Kidney epithelial cell (primary cell): ENCODE measurements at places on chromosomes 2 and 18.

DNA sequence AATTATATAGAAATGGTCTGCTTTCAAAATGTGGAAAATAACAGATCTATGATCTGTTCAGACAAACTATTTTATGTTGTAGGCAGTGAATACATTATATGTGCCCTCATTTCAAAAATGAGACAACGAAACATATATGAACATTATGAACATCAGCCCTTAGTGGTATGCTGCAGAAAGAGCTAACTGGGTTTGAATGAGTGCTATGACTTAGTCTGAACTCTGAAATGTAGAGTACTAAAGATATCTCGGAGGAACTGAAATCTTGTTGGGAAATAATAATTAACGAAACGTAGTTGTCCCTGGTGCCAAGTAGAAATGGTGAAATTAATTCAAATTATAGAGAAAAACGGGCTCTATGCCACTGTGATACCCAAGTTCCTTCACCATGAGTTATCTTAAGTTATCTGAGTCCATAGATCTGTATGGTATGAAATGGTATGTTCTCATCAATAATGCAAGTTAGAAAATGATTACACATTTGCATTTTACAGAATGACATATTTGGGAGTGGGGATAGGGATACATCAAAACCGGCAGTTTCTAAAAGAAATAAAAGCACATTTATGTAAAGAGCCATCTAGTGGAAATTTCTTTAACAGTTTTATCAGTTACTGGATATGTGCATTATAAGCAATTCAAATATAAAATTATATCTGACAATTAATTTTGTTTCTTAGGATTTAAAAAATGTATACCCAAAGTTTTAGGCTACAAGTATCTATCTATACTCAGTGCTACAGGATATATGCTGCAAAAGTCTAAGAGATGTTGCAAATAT, 26.7 kb downstream of the STARD6 start:
- no peak for DNase-seq

GRCh38 chr18:12254136-12254819, at the start of gene CIDEA:
Gene CIDEA (plus strand): TSS chr18:12254361. CDS start chr18:12254384, 23 bp downstream.
- DNase-seq: no peak

GRCh38 chr2:138423745-138424144, 77.8 kb upstream of the SPOPL start:
- no peak for DNase-seq

DNA sequence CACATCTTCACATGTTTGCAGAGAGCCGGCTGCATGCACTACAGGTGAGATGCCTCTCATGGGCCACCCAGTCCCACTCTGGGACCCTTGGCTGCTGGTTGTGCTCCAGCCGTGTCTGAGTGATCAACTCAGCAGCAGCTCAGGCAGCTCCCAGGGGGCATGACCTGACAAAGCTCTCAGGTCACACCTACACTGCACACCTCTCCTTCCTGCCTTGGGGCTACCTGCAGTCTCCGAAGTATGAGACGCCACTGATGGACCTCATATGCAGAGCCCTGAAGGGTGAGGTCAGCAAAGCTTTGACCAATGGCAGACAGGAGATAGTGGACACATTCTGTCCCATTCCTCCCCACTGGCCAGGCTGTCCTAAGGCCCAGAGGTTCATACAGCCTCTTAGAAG, 51.4 kb downstream of the LBH start:
- no peak for DNase-seq
